ENCODE measurements at places on chromosomes 3 and 15. TPM values are rescaled to one million over a fixed set of nuclear protein-coding genes. Genes with fewer than 3 reads are reported as not detected.

The OR5K2 gene
- not detected for total RNA-seq

The PLA2G4E gene
- not detected for total RNA-seq

The XCR1 gene
- not detected for total RNA-seq

The RAD54L2 gene
- 18.3 TPM for total RNA-seq

The ZNF80 gene
- 0.06 TPM for total RNA-seq

The AQP9 gene
- 5.6 TPM for total RNA-seq

The TRIM42 gene
- not detected for total RNA-seq

The ITGB5 gene
- total RNA-seq: 32.8 TPM

The EFCAB12 gene
- total RNA-seq: 0.50 TPM

The CASR gene
- 0.89 TPM for total RNA-seq

The TGM4 gene
- total RNA-seq: 0.06 TPM

The AADACL2 gene
- not detected for total RNA-seq

The NEK10 gene
- 12.5 TPM for total RNA-seq

Data from spinal cord (tissue), 10 donors.